ENCODE measurements at places on chromosomes 16 and 17. TPM values are rescaled to one million over a fixed set of nuclear protein-coding genes. Genes with fewer than 3 reads are reported as not detected.

PIRT gene
- total RNA-seq, result not detected

TNFRSF17 gene
- not detected for total RNA-seq

PERCC1 gene
- not detected for total RNA-seq

PRSS33 gene
- not detected for total RNA-seq

CACNG1 gene
- total RNA-seq, result not detected

ETV4 gene
- total RNA-seq, result not detected

TBC1D26 gene
- not detected for total RNA-seq

DYNLL2 gene
- total RNA-seq, result 41.0 TPM

FOXF1 gene
- total RNA-seq, result not detected

PDILT gene
- not detected for total RNA-seq

GAST gene
- not detected for total RNA-seq

E2F4 gene
- 64.6 TPM for total RNA-seq

CDK5R1 gene
- 8.0 TPM for total RNA-seq

MRPS34 gene
- total RNA-seq, result 57.5 TPM
